Stimulated activated CD8-positive, alpha-beta memory T cell treated with anti-CD3 and anti-CD28 coated beads, Interleukin-7, amount 100 ng/mL, for 1 hour (primary cell): ENCODE measurements at places on chromosomes 4 and X.
A peak's percentile ranks its signal among the peaks of the same experiment; 100 is the strongest.

GRCh38 chrX:137565921-137566745 lies at the start of gene ZIC3:
TSS of gene ZIC3 (plus strand) at chrX:137566127. CDS start at chrX:137566692, 565 bp downstream.
- no peak for DNase-seq

- DNase-seq, result peak; percentile 3
Measured at GRCh38 chr4:72302981-72303704, 265.9 kb downstream of the ADAMTS3 start.

DNA sequence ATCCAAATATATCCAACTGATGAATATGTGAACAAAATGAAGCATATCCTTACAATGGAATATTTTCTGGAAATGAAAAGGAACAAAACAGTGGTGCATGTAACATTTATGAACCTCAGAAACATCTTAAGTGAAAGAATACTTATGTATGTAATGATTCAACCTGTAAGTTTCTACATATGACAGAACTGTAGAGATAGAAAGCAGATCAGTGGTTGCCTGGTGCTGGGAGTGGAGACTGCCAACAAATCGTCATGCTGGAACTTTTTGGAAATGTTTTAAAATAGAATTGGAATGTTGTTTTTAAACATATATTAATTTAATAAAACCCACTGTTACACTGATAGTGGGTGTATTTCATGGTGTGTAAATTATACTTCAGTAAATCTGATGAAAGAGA lies 667.5 kb downstream of the RAPGEF2 start:
- no peak for DNase-seq

DNA sequence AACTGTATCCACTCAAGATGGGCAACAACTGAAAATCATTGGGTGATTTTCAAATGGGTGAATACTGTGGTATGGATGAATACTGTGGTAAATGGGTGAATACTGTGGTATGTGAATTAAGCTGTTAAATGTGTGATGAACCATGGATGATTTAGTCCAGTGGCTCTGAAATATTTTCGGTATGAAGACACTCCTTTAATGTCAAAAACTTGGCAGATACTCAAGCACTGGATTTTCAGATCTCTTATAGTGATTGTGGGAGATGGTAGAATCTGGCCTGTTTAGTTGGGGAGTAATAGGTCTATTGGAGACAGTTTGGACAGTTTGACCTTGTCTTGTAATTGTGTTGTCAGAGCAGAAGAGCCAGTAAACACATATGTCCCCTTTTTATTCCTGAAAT lies 45.7 kb downstream of the SSX7 start:
- DNase-seq, result no peak

DNA sequence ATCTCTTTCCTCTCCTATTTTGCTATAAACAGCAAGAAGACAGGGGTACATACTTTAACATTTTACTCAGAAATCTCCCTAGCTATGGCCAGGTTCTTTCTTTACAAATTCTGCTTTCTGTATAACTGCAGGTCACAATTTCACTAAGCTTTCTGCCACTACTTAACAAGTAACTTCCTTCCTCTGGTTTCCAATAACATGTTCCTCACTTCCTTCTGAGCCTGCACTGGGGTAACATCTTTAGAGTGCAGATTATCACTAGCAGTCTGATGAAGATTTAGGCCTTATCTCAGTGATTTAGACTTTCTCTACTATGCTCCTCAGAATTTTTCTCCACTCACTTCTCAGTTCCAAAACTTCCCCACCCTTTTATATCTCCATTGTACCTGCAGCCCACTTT lies 1930.5 kb upstream of the AGA start:
- no peak for DNase-seq

DNA sequence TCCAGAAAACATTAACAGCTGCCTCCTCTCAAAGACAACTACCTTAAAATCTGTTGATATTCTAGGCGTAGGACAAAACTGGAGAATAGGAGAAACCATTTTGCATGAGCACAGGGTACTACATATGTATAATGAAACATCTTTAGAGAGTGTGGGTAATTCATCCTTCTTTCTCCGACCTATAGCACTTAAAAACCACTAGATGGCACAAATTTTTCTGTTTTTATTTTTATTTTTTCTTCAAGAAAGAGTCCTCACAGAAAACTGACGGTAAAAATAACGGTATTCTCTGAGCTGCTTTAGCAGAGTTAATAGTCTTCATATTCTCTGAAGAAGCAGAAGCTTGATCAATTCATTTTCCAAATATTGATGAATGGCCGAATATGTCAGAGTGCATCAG lies 14.6 kb downstream of the SMIM31 start:
- no peak for DNase-seq

GRCh38 chr4:74660866-74661265 lies 133.5 kb downstream of the BTC start:
- DNase-seq, result no peak

DNA sequence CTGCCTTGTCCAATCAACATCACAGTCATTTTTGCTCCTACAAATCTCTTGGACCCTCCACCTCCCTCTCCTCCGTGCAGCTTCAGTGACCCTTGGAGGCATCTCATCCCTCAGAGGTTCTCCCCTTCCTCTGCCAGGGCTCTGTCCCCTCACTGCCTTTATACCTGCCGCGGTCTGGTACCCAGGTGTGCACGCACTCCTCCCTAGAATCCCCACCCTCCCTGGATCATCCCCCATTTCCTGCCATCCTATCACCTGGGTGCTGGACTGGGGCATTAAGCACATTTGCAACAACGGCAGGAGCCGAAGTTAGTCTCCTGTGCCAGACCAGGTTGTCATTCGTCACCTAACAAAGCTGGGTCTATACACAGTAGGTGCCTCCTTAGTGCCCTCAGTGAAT lies 10.1 kb downstream of the TMEM271 start:
- DNase-seq, result no peak

GRCh38 chrX:20205927-20206708 lies 60.6 kb downstream of the RPS6KA3 start:
- DNase-seq, result no peak

DNA sequence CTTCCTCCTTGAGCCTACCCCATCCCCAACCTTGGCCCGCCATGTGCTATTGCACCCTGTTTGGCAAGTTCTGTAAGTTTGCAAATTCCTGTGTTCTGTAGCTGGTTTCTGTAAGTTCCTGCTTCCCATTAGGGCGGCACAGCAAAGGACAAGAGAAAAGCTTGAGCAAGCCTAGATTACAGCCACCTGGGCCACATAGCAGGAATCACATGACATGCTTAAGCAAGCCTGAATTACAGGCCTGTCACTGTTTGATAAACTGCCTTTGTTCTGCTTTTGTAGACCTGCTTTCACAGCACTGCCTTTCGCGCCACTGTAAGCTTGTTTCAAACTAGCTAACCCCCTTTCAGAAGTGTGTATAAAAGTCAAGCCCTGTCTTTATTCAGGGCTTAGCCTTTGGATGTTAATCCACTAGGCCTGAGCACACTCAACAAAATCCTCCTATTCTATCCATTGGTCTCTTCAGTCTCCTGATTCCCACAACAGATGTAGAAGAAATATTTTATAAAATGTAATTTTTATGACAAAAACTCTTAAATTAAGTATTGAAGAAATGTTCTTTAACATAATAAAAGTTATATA lies 906.8 kb upstream of the NDST4 start:
- DNase-seq, result no peak

DNA sequence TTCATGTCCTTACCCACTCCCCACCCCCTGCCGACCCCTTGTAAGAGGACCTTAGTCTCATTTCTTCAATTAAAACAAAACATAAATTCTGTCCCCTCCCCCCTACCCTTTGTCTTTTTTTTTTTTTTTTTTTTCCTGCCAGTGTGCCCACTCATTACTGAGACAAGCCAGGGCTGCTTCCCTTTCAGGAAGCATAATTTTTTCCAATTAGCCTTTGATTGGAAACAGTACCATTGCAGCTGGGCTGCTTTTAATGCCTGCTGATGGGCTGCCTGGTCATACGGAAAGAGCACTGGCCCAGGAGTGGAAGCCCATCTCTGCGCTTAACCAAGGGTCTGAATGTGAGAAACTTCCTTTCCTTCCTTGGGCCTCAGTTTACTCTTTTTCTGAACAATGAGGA lies 18.6 kb upstream of the CAPN6 start:
- no peak for DNase-seq

- DNase-seq, result no peak
Measured at GRCh38 chr4:28490669-28491068, 1630.0 kb downstream of the STIM2 start.

DNA sequence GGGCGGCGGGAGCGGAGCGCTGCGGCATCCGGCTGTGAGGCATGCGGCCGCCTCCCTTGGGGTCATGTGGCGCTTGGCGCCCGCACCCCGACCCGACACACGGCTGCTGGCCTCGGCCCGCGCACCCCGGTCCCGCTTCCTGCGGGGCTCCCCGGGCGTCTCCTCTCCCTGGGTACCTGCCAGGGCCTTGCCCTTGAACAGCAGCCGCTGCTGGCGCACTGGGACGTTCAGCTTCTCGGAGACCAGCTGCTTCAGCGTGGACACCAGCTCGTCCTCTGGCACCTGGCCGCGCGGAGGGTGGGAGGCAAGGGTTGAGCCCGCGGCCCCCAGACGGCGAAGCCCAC lies 391 bp downstream of the UBL4A start:
- DNase-seq, result no peak

- DNase-seq, result no peak
Measured at GRCh38 chrX:7083021-7083420, 64.5 kb upstream of the STS start.

DNA sequence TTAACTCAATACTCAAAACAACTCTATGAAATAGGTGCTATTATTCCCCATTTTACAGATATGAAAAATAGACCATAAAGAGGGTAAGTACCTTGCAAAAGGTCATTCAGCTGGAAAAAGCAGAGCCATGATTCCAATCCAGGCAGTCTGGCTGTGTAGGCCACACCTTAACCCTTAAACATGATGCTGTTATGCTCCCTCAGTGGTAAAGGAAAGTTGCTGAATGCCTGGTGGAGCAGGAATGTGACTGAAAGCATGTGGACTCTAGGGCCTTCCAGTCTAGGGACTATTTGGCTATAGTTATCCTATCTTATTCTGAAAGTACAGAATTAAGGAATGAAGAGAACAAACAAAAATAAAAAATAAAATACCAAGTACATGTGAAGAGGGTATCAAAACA lies 19.6 kb downstream of the RP2 start:
- no peak for DNase-seq

GRCh38 chr4:153348006-153348405 lies 3.5 kb downstream of the MND1 start:
- no peak for DNase-seq

GRCh38 chr4:7960790-7961655 lies 21.4 kb upstream of the AFAP1 start:
- DNase-seq, result no peak

- DNase-seq, result no peak
Measured at GRCh38 chrX:128781506-128781905, 729.3 kb upstream of the ACTRT1 start.

DNA sequence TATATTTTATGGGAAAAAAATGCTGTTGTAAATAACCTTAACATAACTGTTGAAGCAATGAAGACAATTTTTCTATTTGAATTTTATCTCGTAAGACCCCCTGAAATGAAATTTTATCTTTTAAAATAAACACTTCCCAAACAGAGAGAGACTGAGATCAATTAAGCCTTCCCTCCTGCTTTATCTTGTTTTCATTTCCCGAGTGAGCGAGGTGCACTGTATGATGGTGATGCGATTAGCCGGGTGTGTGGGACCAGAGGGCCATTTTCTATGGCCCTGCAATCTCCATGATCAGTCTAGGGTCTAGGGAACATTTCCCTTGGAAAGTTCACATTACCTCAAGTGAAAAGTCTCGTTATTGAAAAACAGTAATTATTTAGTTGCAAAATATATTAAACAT lies 134.1 kb upstream of the MID1 start:
- DNase-seq, result no peak

GRCh38 chr4:97923096-97923495 lies 220.2 kb downstream of the STPG2 start:
- no peak for DNase-seq

DNA sequence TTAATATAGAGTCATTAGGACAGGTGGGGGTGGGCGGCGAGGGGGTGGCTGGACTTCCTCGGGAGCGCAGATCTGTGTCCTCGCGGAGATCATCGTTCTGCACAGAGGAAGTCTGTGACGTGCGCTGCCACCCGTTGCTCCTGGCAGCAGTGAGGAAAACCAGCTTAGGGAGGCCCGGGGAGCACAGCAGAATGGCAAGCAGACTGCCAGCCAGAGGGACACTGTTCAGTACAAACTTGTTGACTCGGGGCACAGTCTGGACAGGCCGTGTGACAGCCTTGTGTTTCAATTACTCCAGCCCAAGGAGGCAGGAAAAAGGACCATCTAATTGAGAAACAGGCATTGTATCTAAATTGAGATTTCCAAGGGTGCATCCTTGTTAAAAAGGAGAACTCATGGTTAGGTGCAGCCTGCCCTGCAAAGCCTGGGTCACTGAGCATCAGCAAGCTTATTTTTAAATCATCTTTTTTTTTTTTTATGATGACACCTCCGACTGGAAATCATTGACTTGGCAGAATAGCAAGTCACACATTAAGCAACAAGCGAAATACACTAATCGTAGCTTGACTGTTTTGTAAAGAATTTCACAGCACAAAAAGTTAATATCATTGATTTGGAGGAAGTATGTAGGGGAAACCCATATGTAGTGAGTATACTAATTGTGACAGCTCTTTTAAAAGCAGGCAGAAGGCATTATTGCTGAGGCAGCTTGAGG lies 512.0 kb upstream of the FAT1 start:
- DNase-seq, result no peak

DNA sequence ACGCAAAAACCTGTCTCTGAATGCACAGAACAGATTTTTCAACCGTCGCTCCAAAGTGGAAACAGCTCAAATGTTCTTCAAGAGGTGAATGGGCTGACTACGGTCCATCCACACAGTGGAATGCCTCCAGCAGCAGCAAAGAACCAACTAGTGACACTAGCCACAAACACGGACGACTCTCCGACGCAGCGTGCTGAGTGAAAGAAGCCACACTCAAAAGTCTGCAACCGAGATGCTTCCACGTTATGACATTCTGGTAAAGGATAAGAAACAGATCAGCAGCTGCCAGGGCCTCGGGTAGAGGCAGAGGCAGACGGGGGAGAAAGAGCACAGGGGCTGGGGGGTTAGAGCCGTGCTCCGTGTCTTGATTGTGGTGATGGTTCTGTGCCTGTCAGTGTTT lies 125.2 kb downstream of the AFAP1 start:
- no peak for DNase-seq

GRCh38 chrX:2694914-2695267 lies 3.8 kb downstream of the CD99 start:
- DNase-seq, result no peak

DNA sequence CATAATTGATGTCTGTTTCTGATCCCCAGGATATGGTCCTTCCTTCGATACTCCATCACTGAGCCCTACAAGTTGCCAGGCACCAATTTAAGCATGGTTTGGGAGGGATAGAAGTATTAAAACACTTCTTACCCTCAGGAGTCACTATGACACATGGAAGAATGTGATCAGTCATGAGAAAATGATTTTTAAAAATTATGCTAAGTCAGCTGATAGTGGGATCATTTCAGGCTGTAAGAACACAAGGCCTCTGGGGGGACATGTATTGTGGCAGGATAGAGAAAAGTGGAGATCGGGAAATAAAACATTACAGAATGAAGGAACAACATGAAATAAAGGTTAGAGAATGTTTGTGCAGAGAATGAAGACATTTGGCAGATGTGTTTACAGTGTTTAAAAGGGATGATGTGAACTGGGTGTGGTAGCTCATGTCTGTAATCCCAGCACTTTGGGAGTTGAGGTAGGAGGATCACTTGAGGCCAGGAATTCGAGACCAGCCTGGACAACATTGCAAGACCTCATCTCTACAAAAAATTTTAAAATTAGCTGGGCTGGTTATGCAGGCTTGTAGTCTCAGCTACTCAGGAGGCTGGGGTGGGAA lies 64.0 kb downstream of the ELOVL6 start:
- DNase-seq, result no peak

- no peak for DNase-seq
Measured at GRCh38 chrX:20680998-20681397, 414.3 kb upstream of the RPS6KA3 start.

- DNase-seq, result no peak
Measured at GRCh38 chr4:47213971-47214370, 182.6 kb downstream of the GABRB1 start.
